ENCODE measurements at places on chromosomes 1 and 21.
A peak's percentile ranks its signal among the peaks of the same experiment; 100 is the strongest.

DNA sequence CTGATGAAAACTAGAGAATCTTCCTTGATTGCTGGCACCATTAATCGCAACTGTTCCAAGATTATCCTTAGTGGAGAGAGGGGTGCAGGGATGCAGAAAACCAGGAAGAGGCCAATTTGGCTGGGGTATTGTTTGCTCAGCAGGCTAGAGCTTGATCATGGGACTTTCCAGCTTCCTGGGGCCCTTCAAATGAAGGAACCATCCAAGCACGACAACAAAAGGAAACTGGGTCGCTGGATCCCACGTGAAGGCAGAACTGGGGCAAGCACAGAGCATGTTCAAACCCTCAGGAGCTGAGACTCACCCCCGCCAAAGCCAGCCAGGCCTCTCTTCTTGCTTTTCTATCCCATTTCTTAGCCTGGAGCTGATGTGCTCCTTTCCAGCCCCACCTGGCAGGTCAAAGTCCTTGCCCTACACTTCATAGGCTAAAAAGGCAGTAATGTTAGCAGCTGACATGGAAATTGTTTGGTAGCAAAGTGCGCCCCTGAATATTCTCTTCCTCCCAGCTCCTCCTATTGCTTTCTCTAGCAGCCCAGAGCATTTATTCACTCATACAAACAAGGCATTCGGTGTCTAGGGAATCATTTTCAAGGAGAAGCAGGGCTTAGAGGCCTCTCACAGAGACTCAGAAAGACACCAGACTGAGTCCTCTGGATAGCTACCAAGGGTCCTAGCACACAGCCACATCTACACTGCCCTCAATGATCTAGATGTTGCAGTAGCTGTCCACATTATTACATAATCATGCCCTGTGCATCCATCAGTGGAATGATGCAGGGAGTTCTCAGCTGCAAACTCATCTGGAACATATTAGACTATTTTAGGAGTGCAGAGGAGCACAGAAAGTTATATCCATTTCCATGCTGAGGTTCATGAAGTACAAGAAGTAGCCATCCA, 11.5 kb downstream of the KCNA2 start:
- no peak for DNase-seq

DNA sequence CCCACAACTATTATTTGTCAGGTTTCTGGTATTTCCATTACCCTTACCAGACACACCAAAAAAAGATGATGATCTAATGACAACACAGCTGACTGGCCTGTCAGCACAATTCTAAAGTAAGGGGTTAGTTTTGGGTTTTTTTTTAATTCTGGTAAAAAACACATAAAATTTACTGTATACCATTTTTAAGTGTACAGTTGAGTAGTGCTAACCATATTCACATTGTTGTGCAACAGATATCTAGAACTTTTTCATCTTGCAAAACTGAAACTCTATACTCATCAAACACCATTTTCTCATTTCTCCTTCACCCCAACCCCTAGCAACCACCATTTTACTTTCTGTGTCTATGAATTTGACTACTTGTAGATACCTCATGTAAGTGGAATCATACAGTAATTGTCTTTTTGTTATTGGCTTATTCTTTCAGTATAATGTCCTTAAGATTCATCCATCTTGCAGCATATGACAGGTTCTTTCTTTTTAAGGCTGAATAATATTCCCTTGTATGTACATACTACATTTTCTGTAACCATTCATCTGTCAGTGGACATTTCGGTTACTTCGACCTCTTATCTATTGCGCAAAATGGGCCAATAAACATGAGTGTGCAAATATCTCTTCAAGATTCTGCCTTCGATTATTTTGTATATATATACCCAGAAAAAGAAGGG, 29.8 kb downstream of the ARNT start:
- no peak for DNase-seq

- no peak for DNase-seq
Measured at GRCh38 chr21:45996311-45997204, 15.0 kb downstream of the COL6A1 start.

GRCh38 chr1:179976970-179977651, 22.5 kb downstream of the CEP350 start:
- DNase-seq = no peak

DNA sequence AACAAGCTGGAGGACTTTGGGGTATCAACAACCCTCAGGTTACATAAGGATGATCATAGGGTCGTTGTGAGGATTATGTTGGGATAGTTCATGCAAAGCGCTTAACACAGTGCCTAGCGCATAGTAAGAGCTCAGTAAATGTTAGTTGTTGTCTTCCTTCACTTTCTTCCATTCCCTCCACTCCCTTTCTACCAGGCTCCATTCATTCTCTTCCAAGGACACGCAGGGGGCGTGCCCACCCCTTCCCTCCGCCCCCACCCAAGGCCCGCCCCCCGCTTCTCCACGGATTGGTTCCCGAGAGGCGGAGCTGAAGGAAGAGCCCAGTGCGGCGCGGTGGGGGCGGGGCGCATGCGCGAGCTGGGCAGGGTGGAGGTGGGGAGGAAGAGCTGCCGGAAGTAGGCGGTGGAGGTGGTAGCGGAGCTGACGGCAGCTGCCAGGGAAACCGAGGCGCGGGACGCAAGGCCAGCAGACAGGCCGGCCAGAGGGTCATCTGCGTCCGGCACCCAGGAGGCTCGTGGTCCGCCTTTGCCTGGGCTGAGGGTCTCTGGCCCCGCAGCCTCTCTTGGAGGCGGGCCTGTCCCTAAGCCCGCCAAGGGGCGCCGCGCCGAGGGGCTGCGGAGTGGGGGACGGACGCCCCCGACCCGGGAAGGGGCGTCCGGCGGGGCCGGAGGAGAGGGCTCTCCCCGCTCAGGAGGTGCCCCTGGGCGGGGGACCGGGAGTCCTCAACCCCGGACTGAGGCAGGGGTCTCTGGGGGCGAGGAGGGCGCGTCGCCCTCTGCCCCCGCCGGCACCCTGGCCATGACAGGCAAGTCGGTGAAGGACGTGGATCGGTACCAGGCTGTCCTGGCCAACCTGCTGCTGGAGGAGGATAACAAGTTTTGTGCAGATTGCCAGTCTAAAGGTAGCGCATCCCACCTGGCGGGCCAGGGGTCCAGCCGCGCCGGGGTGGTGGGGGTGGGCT, at the start of gene SMAP2:
SMAP2 (plus strand) TSS at position 405 of the 961 bp plus-strand sequence; CDS start at position 799, 394 bp downstream.
- peak; percentile 100 for DNase-seq

Data from urothelium cell line (cell line).